ENCODE measurements at places on chromosomes 16 and 17. TPM values are rescaled to one million over a fixed set of nuclear protein-coding genes. Genes with fewer than 3 reads are reported as not detected.

Gene C16orf78
- polyA plus RNA-seq: not detected

Gene IL17C
- polyA plus RNA-seq: 0.20 TPM

DNA sequence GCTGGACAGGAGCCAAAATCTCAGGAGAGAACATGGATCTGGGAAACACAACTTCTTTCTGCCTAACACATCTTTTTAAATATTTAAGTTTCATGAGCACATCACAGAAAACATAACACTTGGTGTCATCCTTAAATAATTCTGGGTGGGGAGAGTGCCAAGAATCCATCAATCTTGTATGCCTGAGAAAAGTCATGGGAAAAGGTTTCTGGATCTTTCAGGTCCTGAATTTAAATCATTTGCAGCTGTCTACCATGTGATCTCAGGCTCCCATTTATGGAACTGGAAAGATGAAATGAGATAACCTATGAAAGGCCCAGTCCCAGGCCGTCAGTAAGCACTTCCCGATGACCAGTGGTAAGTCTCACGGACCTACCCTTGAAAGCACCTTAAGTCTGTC, 15.1 kb downstream of the CDH11 start:
- DNase-seq: no peak

GRCh38 chr17:17298108-17298507, 5.1 kb upstream of the NT5M start:
- DNase-seq: no peak

Gene FBXL20
- 14.8 TPM for polyA plus RNA-seq

Gene LITAFD
- not detected for polyA plus RNA-seq

Gene DRC7
- polyA plus RNA-seq: 2.9 TPM

Gene SAT2
- 136 TPM for polyA plus RNA-seq

DNA sequence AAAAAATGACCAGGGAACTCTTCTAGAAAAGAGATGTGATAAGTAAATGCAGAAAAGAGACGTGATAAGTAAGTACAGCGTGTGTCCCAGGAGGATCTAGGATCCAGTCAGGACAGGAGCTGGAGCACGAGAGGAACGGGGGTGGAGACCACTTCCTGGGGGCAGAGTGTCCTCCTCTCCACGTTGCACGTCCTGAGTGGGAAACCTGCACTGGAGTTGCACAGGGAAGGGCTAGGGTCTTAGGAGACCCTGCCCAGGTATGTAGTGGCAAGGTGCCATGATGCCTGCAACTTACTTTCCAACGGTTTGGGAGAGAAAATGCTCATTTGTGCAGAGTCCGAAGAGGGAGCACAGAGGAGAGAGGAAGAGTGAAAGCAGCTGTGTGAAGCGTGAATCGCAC, 55.8 kb downstream of the RNF213 start:
- no peak for DNase-seq

- no peak for DNase-seq
Measured at GRCh38 chr16:27182906-27183405, 20.4 kb upstream of the KDM8 start.

DNA sequence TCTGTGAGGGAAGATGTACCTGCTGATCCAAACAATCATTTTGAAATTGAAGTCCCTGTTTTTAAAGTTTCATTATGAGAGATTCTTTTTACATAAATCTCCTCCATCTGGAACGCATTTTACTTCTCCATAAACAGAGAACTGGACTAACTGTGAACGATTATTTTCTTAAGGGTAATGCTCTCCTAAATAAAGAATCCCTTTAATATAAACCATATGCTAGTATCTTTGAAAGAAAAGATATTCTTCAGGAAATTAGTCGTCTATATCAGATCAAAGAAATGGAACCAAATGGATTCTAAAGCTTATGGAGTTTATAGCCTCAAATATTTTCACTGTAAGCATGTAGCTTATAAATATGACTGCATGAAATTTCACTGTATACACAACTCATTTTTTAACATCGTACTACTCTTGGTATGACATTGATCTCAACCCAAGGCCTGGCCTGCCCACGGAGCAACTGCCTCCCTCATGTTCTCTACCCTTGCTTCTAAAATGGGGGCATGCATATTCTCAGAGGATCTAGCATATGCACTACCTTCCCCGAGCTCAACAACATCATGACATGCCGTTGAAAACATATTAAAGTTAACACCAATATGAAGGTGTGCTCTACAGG, 66.4 kb downstream of the MYH10 start:
- no peak for DNase-seq

DNA sequence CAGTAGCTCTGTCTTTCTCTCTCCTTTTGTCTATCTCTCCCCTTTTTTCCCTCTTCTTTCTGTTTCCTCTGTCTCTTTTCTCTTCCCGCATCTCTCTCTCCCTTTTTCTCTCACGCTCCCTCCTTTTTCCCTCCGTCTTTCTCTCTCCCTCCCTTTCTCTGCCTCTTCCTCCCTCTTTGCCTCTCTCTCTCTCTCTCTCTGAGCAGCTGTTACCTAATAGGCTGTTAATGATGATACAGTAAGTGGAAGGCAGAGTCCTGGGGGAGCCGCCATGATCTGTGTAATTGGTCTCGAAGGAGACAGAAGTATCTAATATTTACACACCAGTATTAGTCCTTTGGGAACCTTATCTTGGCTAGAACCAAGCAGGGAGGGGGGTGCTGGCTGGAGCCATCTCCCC, 136.1 kb upstream of the CIBAR2 start:
- no peak for DNase-seq

Gene MRPL58
- polyA plus RNA-seq: 28.1 TPM

DNA sequence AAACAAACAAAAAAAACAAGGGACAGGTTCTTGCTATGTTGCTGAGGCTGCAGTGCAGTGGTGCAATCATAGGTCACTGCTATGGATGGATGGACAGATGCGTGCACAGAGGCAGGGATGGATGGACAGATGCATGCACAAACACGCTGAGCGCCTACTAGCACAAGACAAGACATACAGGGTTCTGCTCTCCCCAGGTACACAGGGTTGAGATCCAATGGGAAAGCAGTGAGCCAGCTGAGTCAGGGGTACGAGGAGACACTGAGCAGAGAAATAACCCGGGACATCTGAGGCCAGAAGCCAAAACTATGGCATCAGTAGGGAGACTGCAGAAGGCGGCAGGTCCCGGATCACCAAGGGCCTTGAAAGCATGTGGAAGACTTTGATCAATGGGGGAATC, 6.2 kb downstream of the IL32 start:
- DNase-seq: no peak

Gene TRPV2
- polyA plus RNA-seq: 3.6 TPM

Gene NEUROD2
- 0.04 TPM for polyA plus RNA-seq

DNA sequence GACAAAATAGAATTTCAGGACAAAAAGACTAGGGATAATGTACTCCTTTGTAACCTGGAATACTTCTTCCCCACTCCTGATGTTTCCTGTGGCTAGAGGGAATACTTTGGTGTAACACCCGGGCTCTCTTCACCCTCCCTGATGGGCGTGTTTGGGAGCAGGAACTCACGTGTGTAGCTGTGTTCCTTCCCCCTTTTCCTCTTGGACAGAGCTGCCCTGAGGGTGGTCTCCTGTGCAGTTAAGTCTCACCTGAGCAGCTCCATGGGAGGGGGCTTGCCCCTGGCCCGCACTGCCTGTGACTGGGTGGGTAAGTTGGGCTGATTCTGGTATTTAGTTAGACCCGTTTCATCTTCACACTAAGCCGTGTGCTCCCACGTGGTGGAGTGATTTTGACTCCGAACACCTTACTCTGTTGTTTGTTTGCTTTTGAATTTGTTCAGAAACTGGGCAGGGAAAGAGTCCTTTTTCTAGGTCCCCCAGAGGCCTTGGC, 87.9 kb downstream of the OR1D5 start:
- no peak for DNase-seq

DNA sequence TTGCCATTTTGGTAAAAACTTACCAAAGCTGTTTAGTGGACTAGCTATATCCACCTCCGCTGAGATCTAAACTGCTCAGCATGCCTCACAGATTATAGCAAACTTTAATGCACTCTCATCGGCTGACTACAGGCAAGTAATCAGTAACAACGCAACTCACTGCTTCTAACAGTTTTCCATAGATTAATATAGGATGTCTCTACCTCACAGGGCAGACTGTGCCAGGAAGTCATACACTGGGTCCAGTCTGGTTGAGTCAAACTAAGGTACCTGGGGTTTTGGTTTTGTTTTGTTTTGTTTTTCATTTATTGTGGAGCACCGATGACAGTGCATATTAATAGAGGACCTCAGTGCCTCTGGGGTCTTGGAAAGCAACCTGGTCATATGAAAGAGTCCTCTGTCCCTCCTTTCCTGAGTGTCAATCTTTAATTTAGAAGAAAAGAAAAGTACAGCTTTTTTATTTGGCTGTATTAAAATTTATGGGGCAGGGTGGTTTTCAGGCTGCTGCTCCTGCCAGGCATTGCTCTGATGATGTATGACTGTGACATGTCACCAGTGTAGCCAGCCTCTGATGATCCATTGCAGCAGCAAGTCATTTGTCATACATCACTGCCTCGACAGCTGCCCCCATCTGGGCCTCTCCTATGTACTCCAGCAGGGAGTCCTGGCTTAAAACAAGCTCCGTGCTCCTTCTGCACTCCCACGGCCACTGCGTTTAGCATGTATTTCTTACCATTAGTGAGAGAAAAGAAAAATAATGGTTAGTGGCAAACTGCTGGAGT, 854.1 kb downstream of the KCNJ2 start:
- peak; percentile 67 for DNase-seq

- DNase-seq: no peak
Measured at GRCh38 chr16:85231959-85232358, 119.7 kb upstream of the CIBAR2 start.

DNA sequence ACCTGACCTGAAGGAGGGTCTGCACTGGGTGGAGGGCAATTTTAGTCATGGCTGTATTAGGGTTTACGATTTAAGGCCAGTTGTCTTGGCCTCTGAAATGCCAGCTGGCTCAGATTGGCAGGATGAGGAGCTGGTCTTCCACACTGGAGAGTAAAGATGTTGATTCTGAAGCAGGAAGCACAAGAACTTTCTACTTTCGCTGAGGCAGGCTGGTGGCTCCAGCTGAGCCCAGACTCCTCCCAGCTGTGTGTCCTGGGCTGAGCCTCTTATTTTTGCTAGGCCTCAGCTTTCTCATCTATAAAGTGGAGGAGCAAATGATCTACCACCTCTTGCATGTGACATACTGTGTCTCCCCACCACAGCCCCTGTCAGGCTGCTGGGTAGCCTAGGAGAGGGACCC, 74.4 kb downstream of the MRM1 start:
- DNase-seq: no peak

DNA sequence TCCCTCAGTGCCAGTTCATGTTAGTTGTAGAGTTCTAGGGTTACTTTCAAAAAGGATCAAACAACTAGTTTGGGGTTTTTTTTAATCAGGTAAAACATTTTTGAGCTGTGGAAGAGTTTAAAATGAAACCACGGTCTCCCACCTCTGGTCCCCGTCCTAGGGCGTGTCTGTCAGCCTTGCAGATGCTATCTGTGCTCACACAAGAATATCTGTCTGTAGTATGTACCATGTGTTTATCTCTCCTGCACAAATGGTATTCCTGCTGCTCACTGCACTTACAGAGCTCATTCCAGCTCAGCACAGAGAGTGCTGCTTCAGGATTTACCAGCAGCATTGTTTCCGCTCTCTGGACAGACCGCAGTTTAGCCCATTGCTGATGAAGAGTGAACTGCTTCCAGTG, 38.9 kb downstream of the UBN1 start:
- DNase-seq: no peak

DNA sequence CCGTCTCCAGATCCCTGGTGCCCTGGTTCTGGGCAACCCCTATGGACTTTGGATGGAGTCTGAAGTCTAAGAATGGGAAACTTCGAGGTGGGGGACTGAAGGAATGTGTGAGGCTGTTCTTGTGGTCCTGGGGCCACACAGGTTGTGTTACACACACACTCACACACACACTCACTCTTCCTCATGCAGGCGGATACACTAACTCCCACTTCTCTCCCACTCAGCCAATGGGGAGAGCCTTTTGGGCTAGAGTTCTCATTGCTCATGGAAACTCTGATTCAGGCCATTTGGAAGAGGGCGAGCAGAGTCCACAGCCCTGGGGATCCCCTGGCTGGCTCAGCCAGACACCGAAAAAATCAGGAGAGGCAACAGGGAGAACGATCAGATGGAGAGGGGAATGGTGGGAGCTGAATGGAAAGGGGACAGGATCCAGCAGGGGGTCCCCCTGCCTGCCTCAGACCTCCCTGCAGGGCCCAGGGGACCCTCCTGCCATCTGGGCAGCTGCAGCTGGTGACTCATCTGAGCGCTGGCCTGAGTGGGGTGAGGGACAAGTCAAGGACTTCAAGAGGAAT, 9.1 kb downstream of the IGFBP4 start:
- DNase-seq: no peak

Gene CFAP97D1
- not detected for polyA plus RNA-seq

DNA sequence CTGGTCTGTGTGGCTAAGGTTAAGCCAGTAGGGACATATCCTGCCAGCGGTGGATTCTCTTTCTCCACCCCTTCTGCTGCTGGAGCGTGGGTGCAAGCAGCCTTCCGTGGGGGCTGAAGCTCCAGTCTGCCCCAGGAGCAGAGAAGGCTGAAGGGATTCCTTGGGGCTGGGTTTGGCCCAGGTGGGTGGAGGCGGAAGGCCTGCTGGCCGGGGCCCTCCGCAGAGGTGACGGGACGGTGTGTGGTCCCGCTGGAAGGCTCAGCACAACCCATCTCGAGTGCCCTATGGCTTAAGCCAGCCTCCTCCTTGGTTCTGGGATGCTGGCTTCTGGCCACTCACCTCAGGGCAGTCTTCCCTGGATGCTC, 13.1 kb downstream of the TIMM22 start:
- DNase-seq: no peak

DNA sequence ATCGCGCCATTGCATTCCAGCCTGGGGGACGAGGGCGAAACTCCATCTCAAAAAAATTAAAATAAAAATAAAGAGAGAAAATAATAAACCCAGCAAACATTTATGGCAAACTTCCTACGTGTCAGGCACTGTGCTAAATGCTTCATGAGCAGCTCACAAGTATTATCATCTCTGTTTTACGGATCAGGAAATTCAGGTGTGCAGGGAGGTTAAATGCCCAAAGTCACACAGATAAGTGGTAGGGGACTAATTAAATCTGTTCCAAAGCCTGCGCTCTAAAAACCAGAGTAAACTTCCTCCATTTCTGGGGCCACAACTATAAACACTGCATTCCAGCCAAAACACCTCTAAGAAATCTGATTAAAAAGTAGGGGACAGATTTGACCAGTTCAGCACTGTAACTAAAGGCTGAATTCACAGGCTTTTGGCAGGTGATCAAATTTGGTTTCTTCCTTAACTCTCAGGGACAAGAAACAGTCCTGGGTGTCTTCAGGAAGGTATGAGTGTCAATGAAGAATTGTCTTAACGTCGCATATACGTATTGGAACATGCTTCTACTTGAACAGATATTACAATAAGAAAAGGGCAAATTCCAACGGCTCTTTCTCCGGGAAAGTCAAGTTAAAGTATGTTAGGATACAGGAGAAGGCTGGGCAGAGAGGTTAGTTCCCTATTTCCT, 996 bp downstream of the STRADA start:
- DNase-seq: peak; percentile 5

Gene MT1A
- polyA plus RNA-seq: not detected

- DNase-seq: no peak
Measured at GRCh38 chr17:10031606-10032005, 126.5 kb upstream of the RCVRN start.

- no peak for DNase-seq
Measured at GRCh38 chr16:9429646-9430330, 338.3 kb downstream of the HAPSTR1 start.
